ENCODE measurements at places on chromosomes 5 and 9.

DNA sequence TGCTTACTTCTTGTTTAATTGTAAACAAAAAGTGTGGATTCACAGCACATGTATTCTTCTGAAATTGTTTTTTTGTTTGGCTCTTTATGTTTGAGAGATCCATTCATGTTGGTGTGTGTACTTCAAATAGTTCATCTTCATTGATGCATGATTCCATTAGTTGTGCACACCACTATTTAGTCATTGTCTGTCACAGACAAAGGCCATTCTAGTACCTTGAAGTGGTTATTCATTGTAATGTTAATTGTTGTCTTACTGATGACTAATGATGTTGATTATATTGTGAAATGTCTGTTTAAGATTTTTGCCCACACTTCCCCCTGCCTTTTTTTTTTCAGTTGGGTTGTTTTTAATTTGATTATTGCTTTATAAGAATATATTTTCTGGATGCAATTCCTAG, 391.3 kb downstream of the DIRAS2 start:
- H3K4me3 ChIP-seq = no peak overlapping the region
- H3K36me3 ChIP-seq = no peaks in the 10 kb centered on the region
- H3K27ac ChIP-seq = no peak overlapping the region

- H3K27ac ChIP-seq = no peak overlapping the region
- H3K36me3 ChIP-seq = no peaks in the 10 kb centered on the region
- DNase-seq = peak; percentile 73
- H3K4me1 ChIP-seq = peaks cover 17% of the 10 kb centered on the region
- no peaks in the 10 kb centered on the region for H3K27me3 ChIP-seq
Measured at GRCh38 chr5:150112201-150113046, 26.1 kb upstream of the CSF1R start.

DNA sequence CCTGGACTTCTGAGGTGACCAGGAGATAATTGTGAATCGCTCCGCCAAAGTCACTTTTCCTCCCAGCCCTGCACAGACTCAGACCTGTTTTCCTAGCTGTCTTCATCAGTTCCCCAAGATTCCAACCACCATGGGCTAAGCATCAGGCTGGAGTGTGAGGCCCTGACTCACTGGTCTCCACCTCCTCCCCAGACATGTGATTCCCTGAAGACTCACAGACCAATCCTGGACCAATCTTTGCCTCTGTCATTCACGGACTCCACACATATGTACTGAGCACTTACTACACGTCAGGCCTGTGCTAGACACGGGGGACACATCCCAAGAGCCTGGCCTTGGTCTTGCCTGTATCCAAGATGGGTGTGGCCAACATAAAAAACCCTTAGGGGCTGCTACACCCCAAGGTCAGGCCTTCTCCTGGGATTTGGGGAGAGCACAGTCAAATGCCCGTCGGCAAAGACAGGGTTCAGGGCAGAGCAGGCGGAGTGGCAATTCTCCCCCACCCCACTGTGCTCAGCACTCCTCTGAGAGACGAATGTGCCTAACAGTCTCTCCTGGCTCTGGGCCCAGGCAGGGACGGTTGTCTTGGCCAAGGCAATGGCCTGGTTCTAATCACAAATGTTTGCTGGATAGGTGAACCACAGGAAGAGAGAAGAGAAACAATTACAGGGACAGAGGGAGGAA, 11.9 kb downstream of the EEIG1 start:
- no peak overlapping the region for H3K4me3 ChIP-seq
- peaks cover 32% of the 10 kb centered on the region for H3K4me1 ChIP-seq
- DNase-seq = no peak
- no peaks in the 10 kb centered on the region for H3K27me3 ChIP-seq
- no peak overlapping the region for H3K27ac ChIP-seq

GRCh38 chr9:130227833-130228232, 37.7 kb upstream of the HMCN2 start:
- no peaks in the 10 kb centered on the region for H3K4me1 ChIP-seq
- H3K27me3 ChIP-seq = no peaks in the 10 kb centered on the region
- no peaks in the 10 kb centered on the region for H3K36me3 ChIP-seq
- no peak overlapping the region for H3K4me3 ChIP-seq
- no peak for DNase-seq
- no peak overlapping the region for H3K27ac ChIP-seq

DNA sequence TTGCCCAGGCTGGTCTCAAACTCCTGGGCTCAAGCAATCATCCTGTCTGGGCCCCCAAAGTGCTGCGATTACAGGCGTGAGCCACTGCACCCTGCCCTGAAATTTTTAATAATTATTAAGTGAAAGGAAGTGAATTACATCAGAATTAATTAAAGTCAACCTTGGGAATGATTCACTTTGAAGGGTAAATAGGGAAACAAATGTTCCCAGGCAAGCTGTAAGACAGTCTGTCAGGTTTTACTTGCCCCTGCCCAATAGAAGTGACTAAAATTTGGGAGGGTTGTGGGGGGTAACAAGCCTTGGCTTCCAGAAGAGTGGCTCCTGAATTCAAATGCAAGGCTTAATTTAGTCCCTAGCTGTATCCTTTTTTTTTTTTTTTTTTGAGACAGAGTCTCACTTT, 1.3 kb upstream of the LIX1 start:
- no peaks in the 10 kb centered on the region for H3K27me3 ChIP-seq
- DNase-seq = no peak
- peaks cover 40% of the 10 kb centered on the region for H3K4me1 ChIP-seq

GRCh38 chr5:116297296-116297814, 212.5 kb downstream of the COMMD10 start:
- no peaks in the 10 kb centered on the region for H3K4me1 ChIP-seq
- no peaks in the 10 kb centered on the region for H3K27me3 ChIP-seq
- H3K36me3 ChIP-seq = no peaks in the 10 kb centered on the region
- H3K4me3 ChIP-seq = no peak overlapping the region

GRCh38 chr9:122029898-122030297, 63.2 kb downstream of the TTLL11 start:
- H3K27ac ChIP-seq = no peak overlapping the region
- no peak for DNase-seq
- H3K27me3 ChIP-seq = no peaks in the 10 kb centered on the region
- H3K4me1 ChIP-seq = no peaks in the 10 kb centered on the region

- no peak overlapping the region for H3K4me3 ChIP-seq
- no peak for DNase-seq
- H3K4me1 ChIP-seq = no peaks in the 10 kb centered on the region
- peaks cover 10% of the 10 kb centered on the region for H3K36me3 ChIP-seq
- H3K27ac ChIP-seq = no peak overlapping the region
Measured at GRCh38 chr9:93642961-93643360, 66.6 kb downstream of the PHF2 start.

GRCh38 chr5:14793851-14794250, 77.7 kb downstream of the ANKH start:
- H3K27ac ChIP-seq = no peak overlapping the region
- peaks cover 8% of the 10 kb centered on the region for H3K4me1 ChIP-seq
- no peaks in the 10 kb centered on the region for H3K27me3 ChIP-seq
- DNase-seq = no peak
- H3K36me3 ChIP-seq = no peaks in the 10 kb centered on the region

DNA sequence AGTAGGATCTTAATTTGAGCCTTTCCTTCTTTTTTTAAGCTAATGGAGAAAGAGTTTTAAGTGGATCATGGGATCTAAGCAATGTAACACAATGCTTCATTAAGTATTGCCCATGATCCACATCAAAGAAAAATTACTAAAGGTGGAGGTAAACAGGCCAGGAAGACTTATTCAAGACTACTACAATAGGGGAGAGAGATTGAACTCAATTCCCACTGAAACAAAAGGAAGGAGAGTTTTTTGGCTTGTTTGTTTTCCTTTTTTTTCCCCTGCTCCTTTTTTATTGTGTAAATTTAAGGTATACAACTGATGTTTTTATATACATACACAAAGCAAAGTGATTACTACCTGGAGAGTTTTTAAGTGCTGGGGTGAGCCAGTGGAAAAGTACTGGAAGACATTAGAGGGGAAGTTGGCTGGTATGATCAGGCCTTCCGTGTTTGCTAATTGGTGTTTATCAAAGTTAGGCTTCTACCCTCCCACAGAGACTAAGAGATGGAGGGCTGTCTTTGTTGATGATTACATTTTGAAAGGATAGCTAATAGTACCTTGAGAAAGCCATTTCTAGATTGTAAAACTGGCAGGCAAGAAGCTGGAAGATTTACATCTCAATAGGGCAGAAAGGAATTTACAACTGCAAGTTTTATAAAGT, 262.7 kb downstream of the CHSY3 start:
- H3K4me1 ChIP-seq = peaks cover 18% of the 10 kb centered on the region
- H3K36me3 ChIP-seq = no peaks in the 10 kb centered on the region
- no peaks in the 10 kb centered on the region for H3K27me3 ChIP-seq
- H3K4me3 ChIP-seq = no peak overlapping the region

- no peak overlapping the region for H3K27ac ChIP-seq
- H3K4me3 ChIP-seq = no peak overlapping the region
- H3K4me1 ChIP-seq = peaks cover 8% of the 10 kb centered on the region
Measured at GRCh38 chr5:71569748-71570509, 17.2 kb upstream of the MCCC2 start.

DNA sequence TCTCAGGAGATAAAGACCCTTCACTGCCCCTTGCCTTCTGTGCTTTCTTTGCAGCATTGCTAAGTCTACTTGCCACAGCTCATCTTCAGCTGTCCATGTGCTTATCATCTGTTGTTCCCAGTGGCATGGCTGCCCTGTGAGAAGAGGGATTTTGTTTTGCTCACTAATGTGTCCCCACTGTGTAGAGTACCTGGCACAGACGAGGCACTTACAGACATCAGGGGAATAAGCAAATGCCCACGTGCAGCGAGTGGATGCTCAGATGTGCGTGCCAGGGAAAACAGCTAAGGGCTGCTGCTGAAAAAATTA, 31.0 kb downstream of the DAP start:
- no peak for DNase-seq
- H3K4me3 ChIP-seq = no peak overlapping the region
- no peak overlapping the region for H3K27ac ChIP-seq

- no peak for DNase-seq
- H3K4me1 ChIP-seq = no peaks in the 10 kb centered on the region
- no peaks in the 10 kb centered on the region for H3K27me3 ChIP-seq
- no peak overlapping the region for H3K27ac ChIP-seq
Measured at GRCh38 chr5:862367-863243, 11.8 kb upstream of the ZDHHC11 start.

DNA sequence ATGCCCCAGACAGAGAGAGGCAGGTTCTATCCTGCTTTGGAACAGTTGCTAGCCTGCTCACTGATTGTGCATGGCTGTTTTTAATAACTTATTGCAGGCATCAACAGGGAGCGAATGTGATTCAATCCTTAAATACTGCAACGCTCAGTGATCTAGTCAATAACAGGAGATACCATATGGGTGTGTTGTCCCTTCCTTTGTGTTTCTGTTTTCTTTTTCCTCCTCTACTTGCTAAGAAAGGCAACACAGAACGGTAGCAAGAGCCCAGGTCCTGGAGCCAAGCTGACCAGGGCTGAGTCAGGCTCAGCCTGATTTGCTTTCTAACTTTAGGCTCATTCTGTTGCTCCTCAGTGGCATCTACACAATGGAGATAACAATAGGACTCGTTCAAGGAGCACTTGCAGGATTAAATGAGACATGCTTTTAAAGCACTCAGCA, 98.6 kb upstream of the EQTN start:
- no peak overlapping the region for H3K4me3 ChIP-seq
- H3K36me3 ChIP-seq = no peaks in the 10 kb centered on the region
- H3K27me3 ChIP-seq = no peaks in the 10 kb centered on the region
- H3K27ac ChIP-seq = peak overlapping the region; percentile 63
- DNase-seq = peak; percentile 74

DNA sequence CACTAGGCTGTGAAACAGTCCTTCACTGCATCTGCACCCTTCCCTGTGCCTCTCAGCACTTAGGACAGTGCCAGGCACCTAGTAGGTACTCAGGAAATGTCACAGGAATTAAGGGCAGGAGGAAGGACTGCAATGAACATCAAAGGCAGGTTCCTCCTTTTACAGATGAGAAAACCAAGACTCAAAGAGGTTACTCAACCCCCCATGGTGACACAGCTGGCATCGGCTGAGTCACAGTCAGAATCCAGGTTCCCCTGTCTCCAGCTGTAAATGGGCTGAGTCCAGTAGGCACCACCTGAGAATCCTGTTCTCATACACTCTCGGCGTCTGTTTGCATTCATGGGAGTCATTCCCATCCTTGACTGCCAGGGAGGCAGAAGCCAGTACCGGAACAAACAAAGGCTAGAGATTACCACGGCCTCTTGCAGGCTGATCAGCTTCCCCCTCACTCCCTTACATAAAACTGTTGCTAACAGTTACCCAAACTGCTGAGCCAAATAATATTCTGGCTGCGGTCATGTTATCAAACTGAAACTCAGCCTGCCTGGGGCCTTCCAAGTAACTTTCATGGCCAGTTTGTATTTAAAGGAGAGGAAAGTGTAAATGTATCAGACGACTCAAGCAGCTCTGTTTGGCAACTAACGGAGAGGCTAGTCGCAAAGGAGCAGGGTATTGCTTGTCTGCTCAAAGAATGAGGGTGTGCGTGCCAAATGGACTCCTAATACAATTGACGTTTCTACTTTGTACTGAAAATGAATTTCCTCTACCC, 201.7 kb downstream of the PAPPA start:
- H3K36me3 ChIP-seq = no peaks in the 10 kb centered on the region
- H3K4me3 ChIP-seq = no peak overlapping the region
- no peak overlapping the region for H3K27ac ChIP-seq
- peak; percentile 45 for DNase-seq

GRCh38 chr5:181059297-181060230, 19.5 kb downstream of the BTNL9 start:
- DNase-seq = peak; percentile 65
- H3K27ac ChIP-seq = no peak overlapping the region
- no peaks in the 10 kb centered on the region for H3K36me3 ChIP-seq
- no peaks in the 10 kb centered on the region for H3K4me1 ChIP-seq
- peaks cover 100% of the 10 kb centered on the region for H3K27me3 ChIP-seq

- H3K36me3 ChIP-seq = no peaks in the 10 kb centered on the region
- no peak overlapping the region for H3K4me3 ChIP-seq
- H3K27ac ChIP-seq = no peak overlapping the region
- DNase-seq = no peak
Measured at GRCh38 chr5:64792469-64792868, 23.7 kb downstream of the CWC27 start.

DNA sequence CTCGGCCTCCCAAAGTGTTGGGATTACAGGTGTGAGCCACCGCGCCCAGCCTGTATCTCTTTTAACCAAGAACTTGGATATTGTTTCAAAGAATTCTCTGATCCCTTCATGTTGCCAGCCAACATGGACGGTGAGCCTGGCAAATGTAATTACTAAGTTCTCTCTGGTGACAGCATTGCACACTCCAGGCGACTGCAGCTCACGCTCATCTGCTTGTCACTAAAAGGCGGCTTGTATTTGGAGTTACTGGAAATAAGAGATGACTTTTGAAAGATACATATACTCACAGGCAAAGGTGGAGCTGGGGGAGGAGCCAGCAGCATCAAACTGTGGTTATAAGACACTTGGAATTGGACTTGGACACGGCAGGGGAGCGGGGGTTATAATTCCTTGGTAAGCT, 172.3 kb downstream of the SLIT3 start:
- H3K4me1 ChIP-seq = peaks cover 25% of the 10 kb centered on the region
- no peaks in the 10 kb centered on the region for H3K36me3 ChIP-seq
- H3K27me3 ChIP-seq = no peaks in the 10 kb centered on the region

- no peak overlapping the region for H3K27ac ChIP-seq
- H3K36me3 ChIP-seq = no peaks in the 10 kb centered on the region
- no peaks in the 10 kb centered on the region for H3K27me3 ChIP-seq
- peak; percentile 67 for DNase-seq
Measured at GRCh38 chr5:152514827-152515397, 109.8 kb upstream of the NMUR2 start.
